ENCODE measurements at places on chromosomes 1 and 21.

GRCh38 chr1:13823936-13824335 lies 123.9 kb downstream of the PRDM2 start:
- DNase-seq, result no peak

GRCh38 chr1:91635763-91636162 lies 135.1 kb downstream of the CDC7 start:
- DNase-seq, result no peak

GRCh38 chr1:183879966-183880365 lies 75.0 kb downstream of the RGL1 start:
- no peak for DNase-seq

- DNase-seq, result no peak
Observed at GRCh38 chr1:186681801-186682200, 1.6 kb upstream of the PTGS2 start.

- no peak for DNase-seq
Observed at GRCh38 chr1:208183977-208184911, 59.9 kb downstream of the PLXNA2 start.

DNA sequence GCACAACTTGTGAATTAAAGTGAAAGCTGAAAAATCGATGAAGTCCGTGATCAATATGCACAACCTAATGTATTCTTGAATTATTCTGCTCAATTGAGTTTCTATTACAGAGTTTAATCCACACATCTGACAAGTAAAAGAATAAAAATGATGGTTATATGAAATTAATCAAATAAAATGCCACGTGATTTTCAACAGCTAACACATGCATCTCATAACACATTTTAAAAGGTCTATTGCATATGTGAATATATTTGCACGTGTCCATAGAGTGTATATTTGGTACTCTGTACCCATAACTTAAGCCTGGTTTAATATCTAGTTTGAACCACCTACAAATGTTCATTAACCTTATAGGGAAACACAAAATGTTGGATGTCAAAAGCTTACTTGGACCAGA lies 266.2 kb downstream of the NTNG1 start:
- DNase-seq, result no peak

All from NCI-H146 (cell line).